NK-92 treated with Interleukin-12 subunit alpha and Interleukin-12 subunit beta, amount 100 ng/mL, for 24 hours (cell line): ENCODE measurements at places on chromosomes 7 and 10.

DNA sequence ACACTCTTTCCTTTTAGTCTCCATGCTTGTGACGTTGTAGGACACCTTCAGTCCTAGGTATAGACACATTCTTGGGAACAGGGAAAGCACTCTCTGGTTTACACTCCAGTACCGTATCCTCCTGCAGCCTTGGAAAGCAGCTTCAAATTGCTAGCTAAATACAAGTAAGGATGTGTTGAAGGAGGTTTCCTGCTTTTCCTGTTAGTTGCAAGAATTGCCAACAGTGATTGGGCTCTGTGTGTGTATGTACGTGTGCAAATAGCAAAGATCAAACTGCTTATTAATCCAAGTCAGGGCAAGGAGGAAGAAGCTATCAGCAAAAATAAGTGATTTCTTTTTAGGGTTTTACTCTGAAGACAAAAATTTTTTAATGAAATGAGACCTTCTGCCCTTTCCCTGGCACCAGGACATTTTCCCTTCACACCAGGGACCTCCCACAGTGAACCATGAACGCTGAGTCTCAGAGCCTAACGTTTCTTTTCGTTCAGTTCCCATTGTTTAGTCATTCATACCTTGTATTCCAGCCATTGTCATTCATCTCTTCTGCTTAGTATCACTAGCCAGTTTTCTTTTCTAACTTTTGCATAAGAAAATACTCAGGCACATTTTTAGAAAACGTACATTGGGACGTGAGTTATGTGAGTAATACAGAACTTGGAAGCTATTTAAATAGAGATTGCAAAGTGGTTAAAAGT is 36.9 kb upstream of the AUTS2 start:
- DNase-seq: no peak

GRCh38 chr10:119597405-119598186 is 832 bp upstream of the TIAL1 start:
- DNase-seq: no peak

DNA sequence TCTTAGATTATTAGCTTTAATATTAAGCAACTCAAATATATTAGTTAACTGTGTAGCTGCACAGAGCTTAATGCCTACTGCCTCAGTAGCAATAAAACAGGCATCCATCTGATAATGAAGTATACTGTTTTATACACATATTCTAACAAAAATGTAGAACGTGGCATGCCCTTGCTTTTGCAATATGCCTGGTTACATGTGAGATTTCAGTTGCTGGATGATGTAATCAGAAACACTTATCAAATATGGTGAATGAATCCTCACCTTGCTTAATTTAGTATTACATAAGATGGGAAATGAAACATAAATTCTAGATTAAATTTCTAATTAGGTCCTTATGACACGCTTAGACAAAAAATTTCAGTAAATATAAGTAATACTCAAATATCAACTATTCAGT is 8.0 kb downstream of the DNAJC1 start:
- DNase-seq: no peak

DNA sequence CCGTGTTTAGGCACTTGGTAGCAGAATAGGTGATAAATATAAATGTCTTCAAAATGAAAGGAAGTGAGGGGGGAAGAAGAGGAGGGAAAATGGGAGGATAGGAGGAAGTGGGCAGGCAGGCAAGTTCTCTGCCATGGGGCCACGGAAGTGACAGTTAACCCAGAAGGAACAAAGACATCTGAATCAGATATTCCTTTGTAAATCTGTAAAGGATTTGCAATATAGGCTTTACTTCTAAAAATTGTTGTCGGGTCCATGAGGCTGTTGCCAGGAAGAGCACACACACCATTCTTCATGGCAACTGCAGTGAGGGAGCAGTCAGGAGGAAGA is 23.7 kb upstream of the RASSF4 start:
- no peak for DNase-seq

DNA sequence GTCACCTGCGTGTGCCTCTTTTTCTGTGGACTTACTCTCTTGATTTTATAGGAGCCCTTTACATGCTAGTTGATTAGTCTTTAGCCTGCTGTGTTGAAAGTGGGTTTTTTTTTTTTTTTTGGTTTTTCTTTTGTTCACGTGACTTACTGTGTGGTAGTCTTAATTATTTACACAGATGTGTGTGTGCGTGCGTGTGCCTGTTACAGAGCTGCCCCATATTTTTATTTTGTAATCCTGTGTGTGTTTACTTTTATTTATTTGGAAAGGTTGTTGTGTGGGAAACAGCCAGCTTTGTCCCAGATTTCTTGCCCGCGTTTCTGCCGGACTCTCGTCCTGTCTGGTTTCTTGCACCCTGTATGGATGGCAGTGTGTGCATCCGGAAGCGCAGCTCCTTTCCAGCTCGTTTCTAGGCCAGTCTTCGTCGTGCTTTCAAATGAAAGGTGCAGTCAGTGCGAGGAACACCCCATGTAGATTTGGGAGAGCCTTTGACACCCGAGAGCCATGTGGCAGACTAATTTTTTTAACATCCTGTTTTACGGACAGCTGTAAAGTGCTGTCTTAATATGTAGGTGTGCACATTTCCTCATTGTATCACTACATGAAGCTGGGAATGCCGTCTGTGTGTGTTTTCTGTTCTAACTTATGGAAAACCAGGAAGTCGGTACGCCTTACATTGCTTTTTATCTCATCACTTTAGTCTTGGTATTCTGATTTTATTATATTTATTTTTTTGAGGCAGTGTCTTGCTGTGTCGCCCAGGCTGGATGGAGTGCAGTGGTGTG is 55.6 kb downstream of the DNAJB6 start:
- DNase-seq: no peak

- no peak for DNase-seq
Observed at GRCh38 chr7:47264021-47264651, 317.8 kb downstream of the TNS3 start.

DNA sequence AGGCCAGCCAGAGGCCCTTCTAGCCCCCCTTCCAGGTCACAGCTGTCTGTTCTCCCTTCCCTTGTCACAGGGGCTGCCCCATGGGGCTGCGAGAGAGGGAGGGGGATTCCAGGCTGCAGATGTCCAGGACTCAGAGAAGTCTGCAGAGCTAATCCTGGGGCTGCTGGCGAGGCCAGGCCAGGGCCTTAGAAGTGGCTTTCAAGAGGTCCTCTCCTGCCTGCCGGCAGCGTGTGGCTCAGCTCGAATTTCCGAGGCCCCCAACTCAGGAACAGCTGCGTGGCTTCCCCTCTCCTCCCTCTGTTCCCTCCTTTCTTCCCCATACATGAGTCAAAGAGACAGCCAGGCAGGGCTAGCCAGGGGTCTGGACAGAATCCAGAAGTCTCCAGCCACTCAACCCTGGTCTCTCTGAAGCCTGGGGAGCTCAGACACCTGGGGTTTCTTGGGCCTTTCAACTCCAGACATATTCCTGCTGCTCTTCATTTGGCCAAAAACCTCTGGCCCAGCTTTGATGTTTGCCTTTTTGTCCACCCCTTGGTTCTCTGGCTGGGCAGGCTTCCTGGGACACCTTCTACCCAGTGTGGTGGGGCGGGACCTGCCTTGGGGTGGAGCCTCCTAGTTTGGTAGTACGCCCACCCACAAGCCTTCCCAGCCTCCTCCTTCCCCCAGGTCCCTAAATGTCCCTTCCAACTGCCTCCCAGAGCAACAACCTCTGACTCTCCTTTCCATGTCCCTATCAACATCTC is 21.8 kb upstream of the EIF5AL1 start:
- DNase-seq: no peak

- no peak for DNase-seq
Observed at GRCh38 chr7:11458736-11459483, 373.1 kb downstream of the THSD7A start.

DNA sequence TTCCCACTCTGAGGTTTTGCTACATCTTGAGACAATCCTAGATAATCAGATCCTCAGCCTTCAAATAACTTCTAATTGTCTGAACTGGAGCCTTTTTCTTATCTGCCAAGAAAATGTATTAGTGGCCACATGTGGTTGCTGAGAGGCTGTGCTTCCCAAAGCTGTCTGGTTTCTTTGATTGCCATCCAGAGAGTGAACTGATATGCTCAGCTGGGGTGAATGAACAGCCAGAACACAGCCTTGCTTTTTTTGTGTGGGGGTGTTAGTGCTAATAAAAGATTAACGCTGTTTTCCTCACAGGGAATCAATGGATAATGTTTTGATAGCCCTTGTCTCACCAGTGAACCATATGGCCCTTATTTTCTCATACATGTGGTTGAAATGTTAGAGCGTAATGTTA is 66.9 kb downstream of the BBS9 start:
- no peak for DNase-seq

GRCh38 chr7:155280446-155281397 is 17.0 kb upstream of the INSIG1 start:
- no peak for DNase-seq

GRCh38 chr7:106064316-106064715 is 47.8 kb downstream of the SYPL1 start:
- no peak for DNase-seq

DNA sequence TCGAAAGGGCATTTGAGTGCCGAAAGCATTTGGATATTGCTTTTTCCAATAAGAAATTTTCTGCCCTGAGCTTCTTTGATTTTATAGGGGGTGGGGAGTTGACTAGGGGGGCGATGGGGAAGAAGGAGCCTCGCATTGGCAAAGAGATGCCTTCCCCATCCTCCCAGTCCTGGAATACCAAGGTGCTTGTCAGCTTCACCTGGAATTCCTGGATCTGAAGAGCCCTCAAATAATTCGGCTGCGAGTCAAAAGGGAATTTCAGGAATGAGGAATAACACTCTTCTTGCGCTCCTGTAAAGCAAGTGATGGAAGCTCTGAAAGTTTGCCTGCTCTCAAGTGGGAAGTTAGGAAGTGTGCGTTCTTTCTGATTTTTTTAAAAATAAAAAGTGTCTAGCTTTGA is 7.3 kb downstream of the NXPH1 start:
- DNase-seq: no peak

GRCh38 chr7:90337106-90337505 is 9.4 kb upstream of the GTPBP10 start:
- no peak for DNase-seq
